ENCODE measurements at places on chromosomes 7 and 10. TPM values are rescaled to one million over a fixed set of nuclear protein-coding genes. Genes with fewer than 3 reads are reported as not detected.

GRCh38 chr10:35884657-35885071 is 242.6 kb upstream of the FZD8 start:
- DNase-seq = no peak

DNA sequence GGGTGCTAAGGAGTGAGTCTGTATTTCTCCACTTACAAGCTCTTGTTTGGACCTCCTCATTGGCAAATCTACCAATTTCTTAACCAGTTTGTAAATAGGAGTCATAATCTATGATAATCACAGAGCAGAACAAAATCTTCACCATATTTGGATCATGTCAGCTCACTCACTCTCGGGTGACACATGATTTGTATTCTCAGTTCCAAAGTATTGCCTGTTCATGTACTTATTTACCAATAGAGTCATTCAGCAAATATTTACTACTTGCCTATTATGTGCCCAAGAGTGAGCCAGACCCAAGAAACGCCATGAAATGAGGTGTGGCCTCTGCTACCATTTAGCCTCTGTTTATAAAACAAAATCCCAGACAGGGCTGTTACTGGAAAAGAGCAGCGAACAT is 114.8 kb downstream of the TSPAN12 start:
- DNase-seq = no peak

SFTPA1 gene
- total RNA-seq = not detected

DNA sequence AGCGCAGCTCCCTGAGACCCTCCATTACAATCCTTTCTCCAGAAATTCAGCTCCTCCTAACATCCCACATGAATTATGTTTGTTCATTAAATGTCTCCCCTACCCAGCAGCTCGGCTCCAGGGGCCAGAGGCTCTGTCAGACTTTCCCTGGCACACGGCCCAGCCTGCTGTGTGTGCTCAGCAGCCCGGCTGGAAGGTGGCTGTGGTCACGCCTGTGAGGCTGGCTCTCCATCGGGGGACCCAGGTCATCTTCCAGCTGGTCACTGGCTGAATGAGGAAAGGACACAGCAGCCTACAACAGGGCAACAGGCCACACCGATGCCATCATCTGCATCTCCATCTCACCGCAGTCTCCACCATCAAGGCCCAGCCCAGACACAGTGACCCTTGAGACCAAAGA is 219.8 kb downstream of the MAD1L1 start:
- DNase-seq = no peak

- DNase-seq = no peak
These were observed 32.5 kb upstream of the FAM133B start for GRCh38 chr7:92622685-92623084.

GRCh38 chr7:47536661-47537611 is 45.0 kb downstream of the TNS3 start:
- no peak for DNase-seq

- DNase-seq = peak; percentile 64
These were observed 17.4 kb downstream of the RBP3 start for GRCh38 chr10:47365431-47366180.

- no peak for DNase-seq
These were observed 61.4 kb downstream of the CREB5 start for GRCh38 chr7:28473571-28474281.

PRTFDC1 gene
- total RNA-seq = 2.7 TPM

ZNF467 gene
- total RNA-seq = 11.5 TPM

DNA sequence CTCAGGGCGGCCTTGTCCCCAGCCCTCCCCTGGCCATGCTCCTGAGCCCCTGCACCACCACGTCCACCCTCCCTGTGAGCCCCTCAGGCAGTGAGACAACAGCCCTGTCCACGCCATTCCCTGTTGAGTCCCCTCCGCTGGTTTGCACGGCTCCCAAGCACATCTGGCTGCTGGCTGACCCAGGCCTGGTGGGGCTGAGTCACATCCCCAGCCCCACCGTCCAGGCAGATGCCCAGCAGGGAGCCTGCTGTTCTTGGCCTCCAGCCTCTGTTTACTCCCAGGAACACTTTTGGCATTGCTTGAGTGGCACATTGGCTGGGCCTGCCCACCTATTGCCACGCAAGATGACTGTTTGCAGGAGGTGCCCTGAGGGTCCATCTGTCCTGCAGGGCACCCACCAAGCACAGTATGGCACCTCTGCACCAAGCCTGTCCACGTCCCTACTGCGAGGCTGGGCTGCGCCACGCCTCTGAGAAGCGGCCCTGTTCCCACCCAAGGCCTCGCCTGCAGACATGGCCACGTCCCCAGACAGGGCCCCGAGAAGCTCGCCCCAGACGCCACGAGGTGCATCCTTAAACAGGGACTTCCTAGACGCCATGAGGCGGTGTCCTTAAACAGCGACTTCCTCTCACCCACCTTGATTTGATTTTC is 48.4 kb upstream of the INPP5A start:
- peak; percentile 64 for DNase-seq

CFAP69 gene
- 10.4 TPM for total RNA-seq

MYOF gene
- total RNA-seq = 87.8 TPM

AASS gene
- total RNA-seq = 24.7 TPM

ELOVL3 gene
- 7.2 TPM for total RNA-seq

DNA sequence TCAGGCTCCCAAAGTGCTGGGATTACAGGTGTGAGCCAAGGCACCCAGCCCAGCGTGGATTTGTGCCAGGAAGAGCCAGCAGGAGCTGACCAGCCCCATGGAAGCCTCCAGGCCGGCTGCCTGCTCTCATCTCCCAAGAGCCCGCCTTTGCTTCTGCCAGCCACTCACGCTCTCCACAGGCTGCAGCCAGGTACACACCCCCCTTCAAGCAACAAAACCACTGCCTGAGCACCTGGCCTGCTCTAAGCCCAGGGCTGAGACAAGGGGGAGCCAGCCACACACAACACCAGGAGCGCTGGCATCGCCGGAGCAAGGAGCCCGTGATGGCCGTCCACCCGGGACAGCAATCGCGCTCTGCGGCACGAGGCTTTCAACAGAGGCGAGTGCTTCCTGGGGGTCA is 34.5 kb downstream of the MAD1L1 start:
- peak; percentile 88 for DNase-seq

DNA sequence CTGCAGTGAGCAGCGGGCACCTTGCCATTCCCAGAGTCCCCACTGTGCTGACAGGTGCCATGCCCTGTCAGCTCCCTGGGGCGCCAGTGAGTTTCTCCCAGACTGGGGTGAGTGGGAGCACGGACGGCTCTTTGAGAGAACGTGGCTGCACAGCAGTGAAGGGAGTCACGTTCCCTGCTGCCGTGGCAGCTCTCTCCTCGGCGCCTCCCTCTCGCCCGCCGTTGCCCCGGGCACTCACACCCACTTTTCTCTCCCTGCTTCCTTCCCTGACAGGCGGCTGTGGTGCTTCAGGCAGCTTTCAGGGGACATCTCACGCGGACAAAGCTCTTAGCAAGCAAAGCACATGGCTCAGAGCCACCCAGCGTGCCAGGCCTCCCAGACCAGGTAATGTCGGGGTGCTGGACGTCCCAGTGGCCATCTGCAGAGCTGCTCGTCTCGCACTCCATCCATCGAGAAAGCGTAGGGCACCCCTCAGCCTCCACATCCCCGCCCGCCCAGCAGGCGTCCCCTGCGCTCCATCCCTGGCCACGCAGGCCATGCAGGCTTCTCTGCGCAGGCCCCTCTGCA is 27.1 kb upstream of the TTYH3 start:
- no peak for DNase-seq

ABCA13 gene
- total RNA-seq = 0.67 TPM

CYP3A5 gene
- 96.8 TPM for total RNA-seq

- no peak for DNase-seq
These were observed 32.6 kb upstream of the ORC5 start for GRCh38 chr7:104240401-104240800.

FRAT1 gene
- 8.2 TPM for total RNA-seq

AIFM2 gene
- 135 TPM for total RNA-seq

CTTNBP2 gene
- 6.1 TPM for total RNA-seq

DPYSL4 gene
- total RNA-seq = 1.8 TPM

GRCh38 chr10:89879121-89879520 is 177.7 kb downstream of the KIF20B start:
- no peak for DNase-seq

DNA sequence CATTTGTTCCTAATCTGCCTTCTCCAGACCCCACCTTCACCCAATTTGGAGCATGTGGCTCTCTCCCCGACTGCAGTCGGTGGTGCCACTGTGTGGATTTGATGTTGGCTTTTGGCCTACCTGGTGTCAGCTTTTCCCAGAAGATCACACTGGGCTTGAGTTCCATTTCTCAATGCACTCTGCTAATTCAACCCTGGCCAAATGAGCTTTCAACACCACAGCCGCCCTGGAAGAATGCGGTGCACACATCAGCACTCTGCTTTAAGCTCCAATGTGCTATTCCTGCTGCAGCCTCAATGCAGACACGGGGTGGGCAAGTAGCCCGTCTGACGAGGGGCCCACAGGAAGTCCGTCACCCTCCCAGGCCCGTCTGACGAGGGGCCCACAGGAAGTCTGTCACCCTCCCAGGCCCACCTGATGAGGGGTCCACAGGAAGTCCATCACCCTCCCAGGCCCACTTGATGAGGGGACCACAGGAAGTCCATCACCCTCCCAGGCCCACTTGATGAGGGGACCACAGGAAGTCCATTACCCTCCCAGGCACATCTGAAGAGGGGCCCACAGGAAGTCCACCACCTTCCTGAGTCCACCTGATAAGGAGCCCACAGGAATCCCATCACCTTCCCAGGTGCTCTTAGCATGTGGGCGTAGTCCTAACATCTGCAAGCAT is 64.4 kb downstream of the ASB13 start:
- DNase-seq = no peak

DNA sequence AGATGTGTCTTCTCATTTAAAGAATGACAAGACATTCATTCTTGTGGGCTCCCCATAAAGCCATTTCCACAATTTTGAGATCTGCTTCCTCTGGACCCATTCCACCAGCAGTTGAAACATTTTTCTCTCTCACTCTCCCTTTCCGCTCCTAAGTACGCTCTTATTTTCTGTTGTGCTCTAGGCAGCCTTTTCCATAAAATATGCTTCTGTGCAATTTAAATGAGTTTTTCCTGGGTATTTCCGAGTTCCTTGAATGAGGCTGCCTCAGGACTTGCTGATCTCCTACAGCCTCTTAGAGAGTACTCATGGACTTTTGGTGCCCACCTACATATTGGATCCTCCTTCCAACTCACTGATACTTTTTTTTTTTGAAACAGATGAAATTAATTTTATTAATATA is 23.6 kb upstream of the AKR1D1 start:
- DNase-seq = no peak

CCDC3 gene
- 122 TPM for total RNA-seq

GRCh38 chr7:1060315-1061072 is 16.1 kb downstream of the GPR146 start:
- peak; percentile 89 for DNase-seq

DNA sequence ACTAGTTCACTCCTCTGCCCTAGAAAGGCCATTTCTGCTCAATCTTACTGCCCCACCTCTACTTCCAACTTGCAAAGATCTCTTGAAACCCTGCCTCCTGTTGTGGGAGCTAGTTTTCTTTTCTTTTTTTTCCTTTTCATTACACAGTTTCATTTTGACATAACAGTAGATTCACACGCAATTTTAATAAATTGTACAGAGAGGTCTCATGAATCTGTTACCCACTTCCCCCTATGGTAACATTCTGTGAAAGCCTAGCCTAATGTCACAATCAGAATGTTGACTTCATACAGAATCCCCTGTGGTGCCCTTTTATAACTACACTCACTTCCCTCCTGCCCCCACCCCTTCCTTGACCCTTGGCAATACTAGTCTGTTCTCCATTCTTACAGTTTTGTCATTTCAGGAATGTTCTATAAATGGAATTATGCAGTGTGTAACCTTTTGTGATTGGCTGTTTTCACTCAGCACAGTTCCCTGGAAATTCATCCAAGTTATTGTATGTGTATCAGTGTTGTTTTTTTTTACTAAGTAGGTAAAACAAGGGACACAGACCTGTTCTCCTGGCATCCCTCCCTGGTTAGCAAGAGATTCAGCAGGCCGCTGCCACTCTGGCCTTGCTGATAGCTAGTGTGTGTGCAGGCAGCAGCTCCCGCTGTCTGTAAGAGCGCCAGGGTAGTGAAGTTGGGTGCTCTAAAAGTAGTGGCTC is 21.5 kb downstream of the CHST3 start:
- DNase-seq = no peak

GRCh38 chr10:11863353-11864109 is 40.4 kb downstream of the PROSER2 start:
- DNase-seq = peak; percentile 22

- DNase-seq = peak; percentile 67
These were observed 109.0 kb downstream of the EBF3 start for GRCh38 chr10:129854796-129855705.

DNA sequence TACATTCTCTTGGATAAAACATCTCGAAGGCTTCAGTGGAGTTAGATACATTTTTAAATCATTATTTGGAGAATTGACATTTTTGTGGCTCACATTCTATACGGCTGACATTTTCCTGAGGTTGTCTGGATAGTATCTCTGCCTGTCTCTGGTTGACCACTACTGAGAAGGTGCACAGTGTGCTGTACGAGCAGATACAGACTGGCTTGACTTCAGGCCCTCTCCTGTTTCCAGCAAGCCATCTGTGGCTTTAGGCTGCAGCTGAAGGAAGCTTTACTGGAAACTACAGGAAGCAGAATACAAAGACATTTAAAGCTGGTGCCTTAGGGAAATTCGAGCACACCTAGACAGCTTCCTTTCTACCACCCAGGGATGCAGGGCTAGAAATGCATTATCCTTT is 39.3 kb upstream of the RSU1 start:
- DNase-seq = no peak

GRCh38 chr10:76523791-76524351 is 1092.4 kb downstream of the LRMDA start:
- DNase-seq = no peak

- DNase-seq = no peak
These were observed 421 bp upstream of the NODAL start for GRCh38 chr10:70441895-70442309.

GRCh38 chr10:113450046-113450804 is 102.6 kb upstream of the HABP2 start:
- no peak for DNase-seq

GRCh38 chr10:71371750-71372166 is 25.0 kb upstream of the CDH23 start:
- no peak for DNase-seq

GRCh38 chr7:64884913-64885370 is 18.1 kb upstream of the ZNF273 start:
- DNase-seq = no peak

MYO1G gene
- total RNA-seq = 8.7 TPM

DNA sequence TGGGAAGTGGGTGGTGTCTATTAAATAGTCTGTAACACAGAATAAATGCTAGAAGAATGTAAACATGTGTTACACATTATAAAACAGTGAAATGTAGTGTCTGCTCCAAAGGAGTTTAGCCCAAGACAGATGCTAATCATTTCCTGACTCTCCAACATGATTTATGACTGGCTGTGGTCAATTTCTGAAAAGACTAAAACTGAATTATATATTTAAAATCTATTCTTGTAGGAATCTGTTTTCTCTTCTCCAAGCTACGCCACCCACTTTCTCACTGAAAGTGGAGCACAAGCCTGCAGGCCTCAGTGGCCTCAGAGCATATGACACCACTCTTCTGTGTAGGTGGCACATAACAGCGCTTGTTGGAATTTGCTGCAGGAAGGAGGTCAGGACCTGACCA is 44.4 kb downstream of the CTTNBP2 start:
- DNase-seq = no peak

GRCh38 chr7:22672846-22673680 is 53.9 kb upstream of the IL6 start:
- no peak for DNase-seq

Data from mesenteric fat pad (tissue), 1 donor.